Progenitor cell of endocrine pancreas (in vitro differentiated cells): ENCODE measurements at places on chromosomes 7 and 10.

- no peak for DNase-seq
These were observed 67.1 kb upstream of the RPA3 start for GRCh38 chr7:7785344-7785973.

DNA sequence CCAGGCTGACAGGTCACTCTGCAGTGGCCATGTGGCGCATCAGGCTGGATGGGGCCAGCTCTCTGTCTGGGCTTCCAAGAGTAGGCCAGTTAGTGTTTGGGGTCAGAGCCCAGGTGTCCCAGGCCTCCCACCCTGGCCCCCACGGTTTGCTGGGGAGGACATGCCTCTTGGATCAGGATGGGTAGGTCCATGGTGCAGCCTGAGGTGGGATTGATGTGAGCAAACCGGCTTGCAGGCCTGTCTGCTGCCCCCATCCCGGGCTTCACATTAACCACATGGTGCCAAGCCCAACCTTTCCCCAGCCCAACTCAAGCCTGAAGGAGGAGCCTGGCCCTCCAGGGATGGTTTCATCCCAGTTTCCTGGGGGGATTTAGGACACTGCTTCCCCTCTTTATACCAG is 39.2 kb downstream of the LDB3 start:
- no peak for DNase-seq

- no peak for DNase-seq
These were observed 492.1 kb downstream of the NEBL start for GRCh38 chr10:20405050-20405449.

- DNase-seq = no peak
These were observed 27.5 kb downstream of the ADD3 start for GRCh38 chr10:110035070-110035921.

DNA sequence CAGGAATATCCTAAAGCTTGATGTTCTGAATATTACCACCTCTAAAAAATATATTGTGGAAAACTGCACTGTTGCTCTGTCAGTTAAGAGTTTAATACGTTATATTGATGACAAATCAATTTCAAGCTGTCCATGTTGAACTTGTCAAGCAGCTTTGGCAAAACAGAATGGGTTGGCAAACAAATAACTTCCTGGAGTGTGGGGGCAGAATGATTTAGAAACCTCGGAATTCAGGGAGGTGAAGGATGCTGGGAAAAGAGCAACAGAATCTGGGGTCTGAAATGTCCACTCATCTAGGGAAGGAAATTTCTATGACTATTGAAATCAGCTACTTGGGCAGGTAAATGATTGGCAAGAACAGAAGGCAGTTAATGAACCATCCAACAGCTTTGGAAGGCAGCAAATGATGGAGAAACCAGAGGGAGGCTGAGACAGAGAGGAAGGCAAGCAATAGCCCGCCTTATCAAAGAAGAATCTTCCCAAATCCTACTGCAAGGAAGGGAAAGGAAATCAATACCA is 95.1 kb upstream of the PALS2 start:
- DNase-seq = no peak

- DNase-seq = no peak
These were observed 425.0 kb downstream of the GPAM start for GRCh38 chr10:111758593-111758992.

DNA sequence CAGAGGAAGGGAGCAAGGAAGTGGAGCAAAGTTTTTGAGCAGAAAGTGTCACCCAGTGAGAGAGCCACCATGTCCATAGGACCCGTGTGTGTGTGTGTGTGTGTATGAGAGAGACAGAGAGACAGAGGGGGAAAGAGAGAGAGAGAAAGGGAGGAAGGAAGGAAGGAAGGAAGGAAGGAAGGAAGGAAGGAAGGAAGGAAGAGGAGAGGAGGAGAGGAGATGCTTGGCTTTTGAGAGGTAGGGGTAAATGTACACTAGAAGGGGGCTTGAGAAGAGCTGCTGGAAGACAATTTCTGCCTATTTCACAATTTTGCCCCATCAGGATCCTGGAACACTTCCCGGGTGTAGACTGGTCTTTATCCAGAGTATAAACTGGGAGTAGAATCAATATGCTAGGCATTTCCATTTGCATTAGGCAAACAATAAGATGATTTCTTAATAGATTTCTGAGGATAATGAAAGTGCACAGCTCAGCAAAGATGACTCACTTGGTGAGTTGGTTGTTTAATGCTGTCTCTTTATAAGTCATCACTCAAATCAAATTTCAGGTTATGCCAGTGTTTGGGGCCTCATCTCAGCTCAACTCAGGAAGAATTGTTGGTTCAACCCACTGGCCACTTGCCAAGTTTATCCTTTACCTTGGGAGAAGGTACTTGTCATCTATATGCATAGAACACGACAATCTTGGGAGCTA is 70.0 kb upstream of the FAM13C start:
- no peak for DNase-seq

DNA sequence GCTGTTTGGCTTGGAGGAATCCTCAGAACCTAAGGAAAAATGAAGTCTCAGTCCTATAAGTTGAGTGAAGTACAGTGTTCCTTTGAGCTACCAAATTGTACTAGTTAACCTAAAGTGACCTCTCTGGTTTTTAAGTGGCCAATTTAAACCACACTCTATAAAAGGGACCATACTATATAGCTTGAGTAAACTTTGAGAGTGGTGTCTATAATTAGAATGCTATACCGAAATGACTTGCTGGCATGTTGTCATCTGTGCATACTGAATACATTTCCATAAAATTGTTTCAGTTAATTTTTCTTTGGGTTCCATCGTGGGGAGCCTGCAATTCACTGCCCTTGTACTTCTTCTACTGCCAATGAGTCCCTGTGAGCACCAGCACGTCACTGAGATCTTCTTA is 151.1 kb downstream of the DKK1 start:
- no peak for DNase-seq

GRCh38 chr7:116731445-116732335 is 59.7 kb downstream of the MET start:
- no peak for DNase-seq

GRCh38 chr7:141043616-141044015 is 28.9 kb upstream of the MRPS33 start:
- no peak for DNase-seq

DNA sequence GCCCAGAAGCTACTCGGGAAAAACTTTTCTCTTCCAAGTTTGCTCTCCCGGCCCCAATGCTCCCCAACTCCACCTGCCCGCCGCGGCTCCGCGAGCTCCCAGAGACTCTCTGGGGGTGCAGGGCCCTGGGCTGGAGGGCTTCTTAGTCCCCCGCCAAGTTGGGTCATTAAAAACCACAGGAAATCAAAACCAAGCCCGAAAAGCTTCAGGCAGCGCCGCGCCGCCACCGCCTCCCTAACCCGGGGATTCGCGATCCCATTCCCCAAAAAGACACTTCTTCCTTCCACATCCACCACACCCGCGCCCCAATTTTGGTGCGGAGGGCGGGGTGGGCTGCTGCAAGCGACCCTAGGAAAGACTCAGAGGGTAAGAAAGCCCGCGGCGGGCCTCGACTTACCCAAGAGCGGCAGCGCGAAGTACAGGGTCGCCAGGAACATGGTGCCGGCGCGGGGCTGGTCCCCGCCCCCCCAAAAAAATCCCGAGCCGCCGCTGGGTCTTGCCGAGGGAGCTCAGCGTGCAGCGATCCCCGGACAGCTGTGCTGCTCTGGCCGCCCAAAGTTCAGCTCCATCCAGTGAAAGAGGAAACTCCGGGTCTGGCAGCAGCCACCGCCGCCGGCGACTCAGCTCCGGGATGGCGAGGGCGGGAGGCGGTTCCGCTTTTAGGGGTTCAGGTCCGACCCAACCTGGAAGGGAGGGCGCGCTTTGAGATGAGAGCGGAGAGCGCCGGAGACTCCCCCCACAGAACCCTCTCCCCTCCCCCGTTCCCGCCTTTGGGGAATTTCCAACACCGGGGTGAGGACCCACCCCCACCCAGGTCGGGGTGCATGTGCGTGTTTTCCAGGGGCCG is 1.2 kb downstream of the GFRA1 start:
- no peak for DNase-seq

- DNase-seq = no peak
These were observed 163.5 kb downstream of the MBL2 start for GRCh38 chr10:52609071-52609470.

- DNase-seq = no peak
These were observed 180.3 kb upstream of the TCF7L2 start for GRCh38 chr10:112769611-112770370.

DNA sequence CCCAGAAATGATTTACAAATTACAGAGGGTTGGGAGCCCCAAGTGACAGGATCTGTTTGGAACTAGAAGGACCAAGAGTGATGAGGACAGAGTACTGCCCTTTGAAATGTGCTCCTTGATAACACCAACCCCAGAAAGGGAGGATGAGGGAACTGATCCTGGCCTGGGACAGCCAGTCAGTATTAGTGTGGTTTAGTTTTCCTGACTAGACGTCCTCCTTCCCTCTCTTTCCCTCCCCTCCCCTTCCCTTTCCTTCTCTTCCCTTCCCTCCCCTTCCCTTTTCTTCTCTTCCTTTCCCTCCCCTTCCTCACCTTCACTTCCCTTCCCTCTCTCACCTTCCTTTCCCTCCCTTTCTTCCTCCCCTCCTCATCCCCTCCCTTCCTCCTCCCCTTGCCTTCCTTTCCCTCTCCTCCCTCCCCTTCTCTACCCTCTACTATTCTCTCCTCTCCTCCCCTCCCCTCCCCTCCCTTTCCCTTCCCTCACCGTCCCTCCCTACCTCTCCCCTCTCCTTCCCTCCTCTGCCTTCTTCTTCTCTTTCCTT is 31.0 kb upstream of the BICC1 start:
- no peak for DNase-seq

DNA sequence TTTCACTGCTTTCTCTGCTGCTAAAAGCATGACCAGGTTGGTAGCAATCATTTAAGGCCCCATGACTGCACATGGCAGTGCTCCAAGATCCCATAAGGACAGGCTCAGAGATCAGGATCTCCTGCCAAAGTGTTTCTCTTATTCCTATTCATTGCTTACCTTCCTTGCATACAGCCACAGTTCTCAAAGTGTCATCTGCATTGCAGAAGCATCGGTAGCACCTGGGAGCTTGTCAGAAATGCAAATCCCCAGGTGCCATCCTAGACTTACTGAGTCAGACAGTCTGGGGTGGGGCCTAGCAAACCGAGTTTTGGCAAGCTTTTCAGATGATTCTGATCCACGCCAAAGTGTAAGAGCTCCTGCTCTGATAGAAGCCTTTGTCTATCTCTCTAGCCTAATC is 489.0 kb upstream of the AUTS2 start:
- DNase-seq = no peak

GRCh38 chr10:103814626-103815370 is 40.6 kb downstream of the SH3PXD2A start:
- no peak for DNase-seq

- no peak for DNase-seq
These were observed 5.8 kb downstream of the UNCX start for GRCh38 chr7:1238450-1238882.

GRCh38 chr7:75738604-75738974 is at the start of gene HIP1:
HIP1 (minus strand) TSS chr7:75738941; CDS start chr7:75738920, 21 bp downstream.
- no peak for DNase-seq

- no peak for DNase-seq
These were observed 34.1 kb downstream of the WBP1L start for GRCh38 chr10:102777711-102778453.

DNA sequence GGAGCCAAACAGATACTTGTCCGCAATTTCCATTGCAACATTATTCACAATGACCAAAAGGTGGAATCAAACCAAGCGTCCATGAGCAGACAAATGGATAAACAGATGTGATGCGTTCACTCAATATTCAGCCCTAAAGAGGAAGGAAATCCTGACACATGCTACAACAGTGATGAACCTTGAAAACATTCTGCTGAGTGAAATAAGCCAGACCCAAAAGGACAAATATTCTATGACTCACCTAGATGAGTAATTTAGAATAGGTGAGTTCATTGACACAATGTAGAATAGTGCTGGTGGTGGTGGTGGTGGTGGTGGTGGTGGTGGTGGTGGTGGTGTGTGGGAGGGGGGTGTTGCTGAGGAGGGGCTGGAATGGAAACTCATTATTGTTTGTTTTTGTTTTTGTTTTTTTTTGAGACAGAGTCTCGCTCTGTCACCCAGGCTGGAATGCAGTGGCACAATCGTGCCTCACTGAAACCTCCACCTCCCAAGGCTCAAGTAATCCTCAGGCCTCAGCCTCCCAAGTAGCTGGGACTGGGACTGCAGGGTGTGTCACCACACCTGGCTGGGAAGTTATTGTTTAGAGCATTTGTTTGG is 28.6 kb downstream of the SMKR1 start:
- no peak for DNase-seq

GRCh38 chr7:20331910-20332813 is 1.5 kb downstream of the ITGB8 start:
- no peak for DNase-seq

GRCh38 chr7:3673524-3673923 is 372.5 kb downstream of the SDK1 start:
- DNase-seq = no peak

DNA sequence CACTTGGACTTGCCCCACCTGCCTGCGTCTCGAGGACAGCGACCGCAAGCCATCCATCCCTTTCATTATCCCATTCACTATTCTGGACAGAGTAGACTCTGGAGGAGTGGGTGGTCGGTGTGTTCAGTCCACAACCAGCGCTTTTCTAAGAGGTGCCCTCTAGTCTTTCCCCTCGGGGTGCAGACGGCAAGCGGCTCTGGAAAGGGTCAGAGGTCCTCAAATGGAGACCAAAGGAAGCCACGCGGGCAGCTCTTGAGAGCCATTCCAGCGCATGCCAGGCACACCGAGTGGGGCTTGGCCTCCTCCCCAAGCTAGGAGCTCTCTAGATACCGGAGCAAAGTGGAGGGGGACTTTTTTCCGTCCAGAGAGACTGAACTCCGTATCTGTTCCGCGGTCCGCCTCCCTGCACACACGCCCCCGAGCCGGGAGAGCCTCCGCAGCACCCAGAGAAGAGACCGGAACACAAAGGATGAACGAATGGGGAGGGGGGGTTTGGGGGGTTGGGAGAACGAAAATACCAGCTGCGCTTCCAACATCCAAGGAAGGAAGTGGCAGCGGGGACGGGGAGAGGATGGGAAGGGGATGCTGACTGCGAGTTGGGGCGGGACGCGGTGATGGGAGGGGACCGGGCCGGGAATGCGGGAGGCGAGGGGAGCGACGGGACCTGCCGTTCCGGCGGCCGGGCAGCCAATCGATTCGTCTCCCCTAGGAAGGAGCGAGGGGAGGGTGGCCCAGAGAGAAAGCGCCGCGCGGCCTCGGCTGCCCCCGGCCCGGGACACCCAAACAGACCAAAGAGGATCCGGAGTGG is 515 bp downstream of the GSDME start:
- no peak for DNase-seq

- peak; percentile 57 for DNase-seq
These were observed 57.6 kb upstream of the EZH2 start for GRCh38 chr7:148941598-148942275.

DNA sequence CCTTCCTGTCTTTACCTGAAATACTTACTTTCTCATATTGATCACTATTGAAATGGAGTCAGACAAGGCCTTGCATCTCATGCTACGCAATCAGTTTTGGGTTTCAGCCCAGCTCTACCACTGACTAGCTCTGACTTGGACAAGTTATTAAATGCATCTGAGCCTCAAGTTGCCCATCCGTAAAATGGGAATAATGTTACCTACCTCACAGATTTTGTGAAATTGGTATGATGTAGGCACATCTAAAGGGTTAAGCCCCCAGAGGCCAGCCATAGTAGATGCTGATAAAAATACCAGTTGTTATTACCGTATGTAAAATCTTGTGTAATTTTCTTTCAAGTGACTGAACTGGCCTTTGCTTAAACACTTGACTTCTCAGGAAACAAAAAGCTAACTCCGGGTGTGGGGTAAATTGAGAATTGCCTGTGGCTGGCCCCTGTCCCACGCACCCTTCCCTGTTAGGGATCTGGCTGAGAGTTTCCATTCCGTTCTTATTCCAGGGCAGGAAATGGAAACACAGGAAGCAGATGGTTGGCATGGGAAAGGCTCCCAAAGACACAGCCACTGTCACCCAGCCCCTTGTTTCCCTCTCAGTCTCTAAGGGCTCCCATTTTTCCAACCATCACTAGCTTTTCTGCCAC is 7.5 kb downstream of the DUSP5 start:
- no peak for DNase-seq
